Left cardiac atrium (tissue), 4 donors: ENCODE measurements at places on chromosomes 2 and 18.

DNA sequence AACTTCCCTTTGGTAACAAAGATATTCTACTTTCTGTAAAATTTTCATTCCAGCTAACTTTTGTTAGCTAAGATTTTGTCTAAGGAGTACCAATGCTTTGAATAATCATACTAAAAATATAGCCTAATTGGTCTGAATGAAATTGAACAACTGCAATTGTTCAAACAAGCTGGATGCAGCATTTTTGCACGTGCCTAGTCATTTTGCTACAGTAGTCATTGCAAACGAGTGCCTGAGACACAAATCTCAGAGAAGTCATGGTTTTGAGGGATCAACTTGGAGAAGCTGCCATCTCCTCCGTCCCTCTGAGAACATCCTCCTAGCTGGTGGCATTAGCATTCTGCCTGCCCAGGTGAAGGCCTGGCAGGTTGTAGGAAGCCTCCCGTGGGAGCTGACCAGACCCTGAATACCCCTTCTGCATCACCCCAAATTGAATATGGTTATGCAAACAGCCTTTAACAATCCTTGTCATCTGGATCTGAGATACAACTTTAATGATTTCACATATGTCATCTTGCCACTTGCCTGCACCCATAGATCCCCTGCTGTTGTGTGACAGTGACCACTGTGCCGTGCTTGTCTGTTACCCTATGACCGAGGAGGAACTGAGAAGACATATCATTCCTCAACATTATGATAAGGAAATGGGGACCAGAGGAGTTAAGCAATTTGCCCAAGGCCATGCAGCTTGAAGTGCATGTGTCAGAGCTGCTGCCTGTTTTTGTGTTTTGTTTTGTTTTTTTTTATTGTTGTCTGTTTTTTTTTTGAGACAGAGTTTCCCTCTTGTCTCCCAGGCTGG lies 29.1 kb upstream of the MGAT4A start:
- DNase-seq: no peak

DNA sequence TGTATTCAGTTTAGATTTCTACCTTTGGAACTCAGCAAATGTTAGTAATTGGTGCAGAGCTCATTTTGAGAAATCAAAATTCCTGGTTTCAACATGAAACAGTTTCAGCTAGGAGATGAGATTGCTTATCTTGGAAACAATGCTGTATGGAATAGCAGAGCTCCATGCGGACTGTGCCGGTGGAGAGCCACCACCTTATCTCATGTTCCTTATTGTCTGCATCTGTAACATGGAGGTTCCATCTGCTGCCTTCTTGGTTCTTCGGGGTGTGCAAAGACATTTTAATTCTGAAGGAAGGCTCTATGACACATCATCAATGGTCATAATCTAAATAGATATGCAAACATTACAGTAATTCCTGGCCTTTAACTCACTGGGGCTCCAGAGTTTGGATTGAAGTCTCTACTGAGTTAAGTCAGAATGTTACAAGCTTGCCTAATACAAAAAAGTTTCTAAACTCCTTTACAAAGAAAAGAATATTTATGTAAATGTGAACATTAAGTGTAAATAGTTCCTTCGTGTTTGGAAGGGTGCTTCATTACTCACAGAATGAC lies 65.3 kb downstream of the PRKRA start:
- DNase-seq: no peak

DNA sequence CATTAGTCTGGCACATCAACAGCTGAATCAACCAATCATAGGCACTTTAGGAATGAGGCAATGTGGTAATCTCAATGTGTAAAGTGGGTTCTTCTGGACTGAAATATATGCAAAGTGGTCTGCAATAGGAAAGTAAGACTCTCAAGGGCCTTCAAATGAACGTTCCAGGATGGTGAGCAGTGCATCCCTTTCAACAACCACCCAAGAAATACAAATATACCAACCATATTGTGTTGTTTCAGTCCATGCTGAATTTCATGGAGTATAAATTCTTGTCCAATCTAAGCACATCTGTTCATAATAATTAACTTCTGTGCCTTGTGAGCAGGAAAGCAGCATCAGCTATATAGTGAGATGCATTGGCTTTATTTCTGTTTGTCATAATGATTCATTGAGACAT lies 556.2 kb downstream of the THSD7B start:
- DNase-seq: no peak

DNA sequence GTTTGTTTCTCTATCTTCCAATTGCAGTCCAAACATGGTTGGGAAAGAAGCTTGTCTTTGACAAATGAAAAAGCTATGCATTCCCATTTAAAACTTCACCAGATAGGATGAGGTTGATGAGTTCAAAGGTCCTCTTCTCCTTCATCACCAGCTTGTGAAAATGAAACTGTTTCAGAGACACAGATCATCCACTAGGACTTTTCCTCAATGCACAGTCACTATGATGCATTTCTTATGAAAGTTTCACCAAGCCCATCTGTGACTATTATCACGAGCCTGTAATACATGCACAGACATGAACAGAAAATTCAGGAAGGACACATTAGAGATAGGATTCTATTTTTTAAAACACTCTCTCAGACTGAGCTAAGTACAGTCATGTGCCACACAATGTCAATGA lies 644.4 kb downstream of the PLCL1 start:
- no peak for DNase-seq

- no peak for DNase-seq
Measured at GRCh38 chr2:71858071-71858470, 289.6 kb downstream of the CYP26B1 start.

- no peak for DNase-seq
Measured at GRCh38 chr2:225464346-225465025, 65.0 kb downstream of the NYAP2 start.

- DNase-seq: no peak
Measured at GRCh38 chr2:177295484-177295883, 31.0 kb upstream of the NFE2L2 start.

GRCh38 chr2:205644018-205644417 lies 38.3 kb upstream of the NRP2 start:
- no peak for DNase-seq

GRCh38 chr2:233544200-233544610 lies 22.4 kb downstream of the USP40 start:
- no peak for DNase-seq

- no peak for DNase-seq
Measured at GRCh38 chr2:74261204-74261864, 62.9 kb downstream of the MTHFD2 start.

DNA sequence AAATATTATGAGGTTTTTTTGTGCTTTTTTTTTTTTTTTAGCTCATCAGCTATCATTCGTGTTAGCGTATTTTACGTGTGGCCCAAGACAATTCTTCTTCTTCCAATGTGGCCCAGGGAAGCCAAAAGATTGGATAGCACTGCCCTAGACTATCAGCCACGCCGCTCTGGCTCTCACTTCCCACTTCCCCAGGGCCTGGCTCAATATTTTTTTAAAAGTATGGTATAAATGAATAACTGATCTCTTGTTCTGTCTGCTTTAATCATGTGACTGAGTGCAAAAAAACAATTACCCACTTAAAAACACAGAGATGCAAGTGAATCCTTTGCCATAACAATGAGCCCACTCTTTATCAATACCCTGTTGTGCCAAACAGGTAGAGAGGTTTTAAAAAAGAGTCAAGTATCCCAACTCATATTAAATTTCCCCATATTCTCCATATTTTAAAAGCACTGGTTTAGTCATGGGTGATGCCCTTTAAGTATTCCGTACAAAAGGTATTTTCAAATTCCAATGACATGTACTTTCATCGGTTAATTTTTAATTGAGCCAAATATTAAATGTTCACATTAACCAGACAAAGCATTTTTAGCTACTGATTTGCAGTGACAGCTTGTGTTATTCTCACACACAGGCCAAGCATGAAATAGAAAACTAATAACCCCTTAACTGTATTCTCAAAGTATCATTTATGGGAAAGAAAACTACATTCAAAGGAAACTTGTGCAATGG lies 12.6 kb downstream of the BCL2 start:
- DNase-seq: no peak

- no peak for DNase-seq
Measured at GRCh38 chr18:36066686-36067054, 689 bp downstream of the RPRD1A start.

DNA sequence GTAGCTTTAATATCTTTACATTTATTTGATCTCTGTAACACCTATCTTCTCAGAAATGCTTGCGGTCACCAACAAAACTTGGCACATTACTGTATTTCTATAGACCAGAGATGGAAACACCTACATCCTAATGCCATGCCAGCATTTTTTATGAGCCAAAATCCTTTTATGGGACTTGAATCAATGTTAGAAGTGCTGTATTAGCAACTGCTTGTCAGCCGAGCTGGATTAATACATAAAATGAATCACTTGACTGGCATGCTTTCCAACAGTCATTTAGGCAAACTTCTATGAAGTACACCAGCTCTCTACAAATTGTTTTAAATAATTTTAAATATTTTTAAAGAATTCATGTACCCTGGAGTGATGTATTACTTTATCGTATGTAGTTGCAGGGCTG lies 272.9 kb upstream of the NRP2 start:
- no peak for DNase-seq

DNA sequence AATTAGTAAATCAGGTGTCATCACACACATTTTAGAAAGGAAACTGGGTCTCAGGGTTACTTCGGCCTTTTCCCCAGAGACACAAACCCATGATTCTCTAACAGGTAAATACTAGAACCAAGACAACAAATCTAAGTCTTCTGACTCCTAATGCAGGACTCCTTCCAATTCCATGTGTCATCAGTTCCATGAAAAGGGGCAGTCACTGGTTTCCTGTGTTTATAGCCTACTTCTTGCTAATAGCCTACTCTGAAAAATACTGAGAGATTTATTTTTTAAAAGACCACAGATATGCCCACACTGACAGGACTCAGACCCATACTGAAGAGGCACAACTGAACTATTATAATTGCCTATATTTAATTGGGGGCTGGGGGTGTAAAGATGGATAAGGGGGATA lies 33.0 kb downstream of the RAB1A start:
- no peak for DNase-seq

DNA sequence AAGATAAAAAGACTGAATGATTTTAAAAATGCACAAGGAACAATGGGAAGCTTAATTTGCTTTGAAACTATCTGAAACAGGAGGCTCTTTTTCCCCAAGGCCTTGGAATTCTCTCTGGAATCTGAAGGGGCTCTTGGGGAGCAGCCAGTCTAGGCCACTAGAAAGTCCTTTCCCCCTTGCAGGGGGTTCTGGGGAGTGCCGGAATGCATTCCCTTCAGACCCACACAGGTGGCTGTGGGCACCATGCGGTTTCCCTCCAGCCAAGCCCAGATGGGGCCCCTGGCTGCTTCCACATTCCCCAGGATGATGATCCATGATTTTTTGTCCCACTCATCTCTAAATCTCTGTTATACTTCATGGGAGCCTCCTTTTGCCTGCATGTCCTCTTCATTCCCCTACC lies 10.7 kb downstream of the GPR45 start:
- no peak for DNase-seq

DNA sequence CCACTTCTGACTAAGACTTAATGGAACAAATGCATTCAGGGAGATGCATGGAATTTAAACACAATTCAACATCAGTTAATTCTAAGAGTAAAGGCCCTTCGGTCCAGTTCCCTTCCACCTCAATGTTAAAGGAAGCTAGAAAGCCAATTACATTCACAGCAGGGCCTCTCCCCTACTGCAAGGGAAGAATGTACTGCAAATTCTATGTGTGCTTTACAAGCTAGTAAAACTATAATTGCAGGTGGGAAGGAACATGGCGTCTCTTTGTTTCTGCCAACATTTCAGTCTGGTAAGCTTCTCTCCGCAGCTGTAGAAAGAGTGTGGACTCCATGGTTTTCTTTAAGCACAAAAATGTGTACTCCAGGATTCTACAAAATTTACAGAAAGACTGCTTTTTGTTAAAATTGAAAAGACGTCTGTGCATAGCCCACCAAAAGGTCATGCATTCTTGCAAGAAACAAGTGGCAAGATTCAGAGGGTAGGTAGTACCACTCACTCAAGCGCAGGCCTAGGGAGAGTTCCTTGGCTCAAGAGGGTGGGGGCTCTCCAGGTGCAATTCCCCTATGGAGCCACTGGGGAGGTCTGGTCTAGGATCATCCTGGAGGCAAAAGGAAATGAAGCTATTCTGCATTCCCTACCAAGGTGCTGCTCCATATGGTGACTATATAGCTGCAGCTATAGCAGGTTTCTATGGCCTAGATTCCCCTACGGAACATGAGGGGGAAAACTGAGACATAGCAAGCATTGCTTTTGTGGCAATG lies 127.0 kb upstream of the FZD5 start:
- no peak for DNase-seq

- DNase-seq: no peak
Measured at GRCh38 chr2:230887342-230887741, 22.6 kb downstream of the ITM2C start.

GRCh38 chr2:168037778-168038177 lies 209.6 kb downstream of the STK39 start:
- DNase-seq: no peak

- no peak for DNase-seq
Measured at GRCh38 chr2:42028571-42029148, 19.2 kb upstream of the PKDCC start.

- DNase-seq: no peak
Measured at GRCh38 chr18:67766930-67767329, 250.4 kb upstream of the DSEL start.

DNA sequence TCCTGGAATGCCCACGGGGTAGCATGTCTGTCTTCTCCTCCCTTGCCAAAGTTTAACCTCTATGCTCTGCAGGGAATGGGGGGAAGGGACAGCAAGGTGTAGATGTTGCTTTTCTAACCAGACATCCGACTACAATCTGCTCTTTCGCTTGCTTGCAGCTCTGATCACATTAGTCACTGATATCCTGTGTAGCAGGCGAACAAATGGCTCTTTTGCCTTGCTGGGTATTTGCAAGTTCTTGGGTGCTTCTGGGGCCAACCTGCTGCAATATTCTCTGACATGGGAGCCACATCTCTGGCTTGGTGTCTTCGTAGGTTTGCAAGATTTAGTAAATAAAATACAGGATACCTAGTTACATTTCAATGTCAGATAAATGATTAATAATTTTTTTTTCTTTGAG lies 190.0 kb downstream of the ASB1 start:
- no peak for DNase-seq

- DNase-seq: no peak
Measured at GRCh38 chr2:2192091-2192955, 138.8 kb downstream of the MYT1L start.

GRCh38 chr2:222943820-222944219 lies 83.0 kb downstream of the ACSL3 start:
- no peak for DNase-seq

DNA sequence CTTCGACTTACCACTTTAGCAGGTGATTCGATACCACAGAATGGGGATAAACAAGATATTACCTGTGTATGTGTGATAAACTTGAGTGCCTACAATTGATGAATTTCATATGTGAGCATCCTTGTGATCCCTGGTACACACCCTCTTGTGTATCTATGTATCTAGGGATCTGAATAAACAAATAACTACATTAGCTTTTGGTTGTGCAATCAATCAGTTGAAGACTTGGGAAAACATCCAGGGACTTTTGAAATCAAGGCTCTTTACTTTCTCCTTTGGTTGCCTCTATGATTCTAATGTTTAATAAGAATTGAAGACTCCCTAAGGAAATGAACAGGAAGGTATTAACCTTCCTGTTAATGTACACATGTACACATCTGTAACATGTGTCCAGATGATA lies 97.3 kb upstream of the DCC start:
- DNase-seq: no peak

GRCh38 chr2:229725716-229726574 lies 11.6 kb upstream of the DNER start:
- no peak for DNase-seq
